Activated CD4-positive, alpha-beta T cell treated with anti-CD3 and anti-CD28 coated beads for 24 hours (primary cell): ENCODE measurements at places on chromosomes 4 and X.

DNA sequence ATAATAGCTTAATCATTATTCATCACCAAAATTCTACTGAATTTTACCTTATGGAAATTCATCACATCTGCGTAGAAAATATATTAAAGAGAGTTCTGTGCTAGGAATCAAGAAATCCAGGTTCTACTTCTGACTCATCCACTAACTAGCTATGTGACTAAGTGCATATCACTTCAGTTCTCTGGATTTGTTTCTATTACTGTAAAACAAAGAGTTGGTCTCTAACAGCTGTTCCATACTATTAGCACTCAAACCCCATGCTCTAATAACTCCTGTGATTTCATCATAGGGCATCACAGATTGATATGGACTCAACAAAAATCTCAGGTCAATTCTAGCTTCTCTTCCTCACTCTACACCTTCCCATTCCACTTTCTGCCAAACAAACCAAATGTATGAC, 572.0 kb downstream of the INPP4B start:
- DNase-seq, result no peak

- no peak for DNase-seq
Observed at GRCh38 chrX:54452920-54453319, 12.7 kb downstream of the TSR2 start.

DNA sequence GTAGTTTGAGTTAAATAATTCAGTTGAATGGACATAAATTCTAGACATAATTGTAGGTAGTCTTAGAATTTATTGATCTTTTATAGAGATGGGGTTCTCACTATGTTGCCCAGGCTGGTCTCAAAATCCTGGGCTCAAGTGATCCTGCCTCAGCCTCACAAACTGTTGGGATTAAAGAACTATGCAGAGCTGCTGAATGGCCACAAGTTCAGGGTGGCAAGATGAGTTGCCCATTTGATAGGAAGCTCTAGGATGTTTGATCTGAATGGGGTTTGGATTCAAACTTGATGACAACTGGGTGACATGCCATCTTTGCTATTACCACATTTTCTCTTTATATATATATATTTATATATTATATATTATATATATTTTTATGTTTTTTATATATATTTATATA, 3.6 kb downstream of the RPL36A start:
- DNase-seq, result no peak

GRCh38 chr4:154738426-154738825, 5.4 kb upstream of the LRAT start:
- no peak for DNase-seq

- no peak for DNase-seq
Observed at GRCh38 chr4:90226734-90227133, 99.5 kb downstream of the CCSER1 start.

- DNase-seq, result no peak
Observed at GRCh38 chrX:118420462-118420861, 74.6 kb downstream of the WDR44 start.

- no peak for DNase-seq
Observed at GRCh38 chr4:184887333-184887732, 61.6 kb upstream of the ACSL1 start.

DNA sequence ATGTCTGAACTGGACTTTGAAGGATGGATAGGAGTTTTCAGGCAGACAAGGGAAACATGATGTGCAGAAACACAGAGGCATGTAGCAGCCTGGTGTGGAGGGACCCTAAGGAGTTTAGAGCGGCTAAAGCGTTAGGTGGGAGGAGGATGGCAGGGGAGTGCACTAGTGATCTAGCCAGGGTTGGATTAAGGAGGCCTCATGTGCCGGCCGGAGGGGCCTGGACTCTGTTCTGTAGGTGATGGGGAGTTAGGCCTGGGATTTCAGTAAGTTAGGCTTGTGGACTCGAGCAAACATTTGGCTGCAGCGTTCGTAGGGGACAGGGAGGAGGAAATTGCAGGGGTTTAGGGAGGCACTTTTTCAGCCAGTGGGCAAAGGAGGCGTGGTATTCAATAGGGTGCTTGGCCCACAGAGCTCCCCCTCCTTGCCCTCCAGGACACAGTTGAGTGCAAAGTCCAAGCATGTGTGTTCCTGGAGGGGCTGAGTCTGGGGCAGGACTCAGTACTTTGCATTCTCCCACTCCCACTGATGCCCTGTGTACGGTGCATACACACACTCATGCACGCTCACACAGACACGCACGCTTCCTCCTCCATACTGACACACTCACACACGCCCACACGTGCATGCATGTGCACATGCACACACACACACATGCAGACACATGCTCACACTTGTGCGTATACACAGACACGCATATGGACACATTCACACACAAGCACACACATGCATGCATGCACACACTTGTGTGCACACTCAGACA, 18.6 kb downstream of the PSAPL1 start:
- no peak for DNase-seq
